ENCODE measurements at places on chromosomes 2 and 18.

- no peak for DNase-seq
These were observed 9.0 kb upstream of the CREG2 start for GRCh38 chr2:101396316-101396717.

DNA sequence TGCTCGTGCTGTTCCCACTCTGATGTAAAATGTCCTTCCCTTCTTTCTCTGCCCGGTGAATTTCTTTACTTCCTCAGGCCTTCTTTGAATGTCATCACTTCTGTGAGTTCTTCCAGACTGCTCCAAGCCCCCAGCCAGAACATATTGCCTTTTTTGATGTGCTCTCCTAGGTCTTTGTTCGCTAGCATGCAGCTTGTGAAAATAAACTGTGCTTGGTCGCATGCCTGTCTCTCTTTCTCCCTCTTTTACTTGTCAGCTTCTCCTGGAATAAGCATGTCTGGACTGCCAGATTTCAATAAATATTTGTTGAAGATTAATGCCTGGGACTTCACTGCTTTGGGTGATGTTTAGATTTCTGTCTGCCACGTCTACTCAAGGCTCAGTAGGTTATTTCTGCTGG is 82.7 kb upstream of the ARHGAP28 start:
- DNase-seq = no peak

GRCh38 chr2:127025359-127026166 is 81.4 kb downstream of the BIN1 start:
- peak; percentile 67 for DNase-seq

- no peak for DNase-seq
These were observed 15.0 kb downstream of the TCF7L1 start for GRCh38 chr2:85148190-85148589.

DNA sequence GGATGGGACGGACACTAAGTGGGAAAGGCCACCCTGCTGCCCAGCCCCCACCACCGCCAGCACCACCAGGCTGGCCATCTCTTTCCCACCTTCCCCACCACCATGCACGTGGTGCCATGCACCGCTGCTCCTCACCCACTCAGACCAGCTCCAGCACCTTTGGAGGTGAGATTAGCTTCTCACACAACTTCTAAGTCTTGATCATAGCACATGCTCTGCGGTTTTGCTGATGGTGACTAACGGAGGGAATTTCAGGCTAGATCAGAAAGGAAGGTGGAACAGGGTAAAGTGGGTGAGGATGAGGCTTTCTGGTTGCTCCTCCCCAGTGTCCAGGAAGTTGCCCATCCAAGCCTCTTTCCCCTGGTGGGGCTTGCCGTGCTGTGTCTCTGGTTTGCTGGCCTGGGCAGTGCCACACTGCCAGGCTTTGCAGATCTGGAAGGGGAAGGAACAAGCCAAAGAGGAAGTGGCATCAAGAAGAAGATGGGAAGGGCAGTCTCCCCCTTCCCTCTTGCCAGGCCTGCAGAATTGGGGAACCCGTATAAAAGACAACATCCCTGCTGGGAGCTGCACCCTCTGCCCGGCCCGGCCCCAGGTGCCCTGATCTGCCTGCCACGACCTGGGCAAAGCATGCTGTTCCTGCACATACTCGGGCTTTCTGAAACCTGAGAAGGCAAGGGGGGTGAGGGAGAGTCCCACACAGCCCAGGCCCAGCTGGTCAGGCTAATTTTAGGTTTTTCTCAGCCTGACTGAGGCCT is 44.3 kb upstream of the CAB39 start:
- no peak for DNase-seq

DNA sequence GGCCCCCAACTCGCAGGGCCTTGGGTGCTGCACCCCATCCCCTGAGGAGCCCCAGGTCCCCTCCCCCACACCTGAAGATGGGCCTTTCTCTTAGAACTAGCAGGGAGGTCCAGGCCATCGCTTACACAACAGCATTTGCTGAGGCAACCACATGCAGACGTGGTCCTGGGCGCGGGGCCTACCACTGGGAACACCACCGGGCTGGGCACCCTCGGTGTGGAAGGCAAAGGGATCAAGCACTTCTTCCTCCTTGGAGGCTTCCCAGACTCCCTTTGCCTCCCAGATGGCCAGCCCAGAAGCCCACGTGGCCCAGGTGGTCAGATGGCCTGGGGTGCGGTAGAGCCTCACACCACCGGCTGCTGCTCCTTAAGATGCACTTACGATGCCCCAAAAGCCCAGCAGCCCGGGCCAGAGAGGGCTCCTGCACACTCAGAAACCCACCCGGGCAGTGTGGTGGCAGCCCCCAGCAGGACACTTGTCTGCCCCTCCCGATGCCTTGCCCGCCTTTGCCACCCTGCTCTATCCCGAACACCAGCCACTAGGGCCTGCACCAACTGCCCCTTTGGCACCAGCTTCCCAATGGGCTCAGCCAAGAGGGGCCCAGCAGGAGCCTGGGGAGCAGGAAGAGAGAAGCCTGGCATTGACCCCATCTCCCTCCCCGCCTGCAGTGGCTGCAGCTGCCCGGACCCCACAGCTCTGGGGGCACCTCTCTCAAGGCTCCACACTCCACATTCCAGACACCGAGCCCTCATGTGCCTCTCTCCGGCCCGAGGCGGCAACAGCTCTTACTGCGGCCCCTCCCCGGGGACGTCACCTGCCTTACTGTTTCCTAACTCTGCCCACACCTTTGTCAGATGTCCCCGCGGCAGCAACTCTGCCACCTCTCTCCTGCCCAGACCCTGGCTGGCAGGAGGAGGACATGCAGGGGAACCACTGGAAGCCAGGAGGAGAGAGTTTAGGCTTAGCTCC is 13.9 kb upstream of the MLPH start:
- no peak for DNase-seq

- DNase-seq = peak; percentile 6
These were observed 583 bp downstream of the NEMP2 start for GRCh38 chr2:190533968-190534309.

- no peak for DNase-seq
These were observed 545.8 kb downstream of the CNTNAP5 start for GRCh38 chr2:124570872-124571271.

DNA sequence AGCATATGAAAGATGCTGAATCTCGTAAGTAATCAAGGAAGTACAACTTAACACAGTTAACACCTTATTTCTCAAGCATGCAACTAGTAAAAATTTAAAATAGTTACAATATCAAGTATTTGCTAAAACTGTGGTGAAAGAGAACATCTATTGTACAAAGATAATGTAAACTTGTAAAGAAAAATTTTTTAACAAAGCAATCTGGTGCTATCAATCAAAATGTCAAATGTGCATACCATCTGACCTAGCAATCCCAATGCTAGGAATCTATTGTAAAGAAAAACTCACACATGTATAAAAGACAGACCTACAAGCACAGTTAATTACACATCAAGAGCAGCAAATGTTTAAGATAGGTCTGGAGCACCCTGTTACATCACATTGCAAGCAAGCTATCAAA is 90.1 kb downstream of the SLC66A3 start:
- no peak for DNase-seq

GRCh38 chr2:144334551-144334950 is 185.4 kb downstream of the ZEB2 start:
- no peak for DNase-seq

GRCh38 chr2:80126596-80127189 is 177.9 kb downstream of the LRRTM1 start:
- no peak for DNase-seq

DNA sequence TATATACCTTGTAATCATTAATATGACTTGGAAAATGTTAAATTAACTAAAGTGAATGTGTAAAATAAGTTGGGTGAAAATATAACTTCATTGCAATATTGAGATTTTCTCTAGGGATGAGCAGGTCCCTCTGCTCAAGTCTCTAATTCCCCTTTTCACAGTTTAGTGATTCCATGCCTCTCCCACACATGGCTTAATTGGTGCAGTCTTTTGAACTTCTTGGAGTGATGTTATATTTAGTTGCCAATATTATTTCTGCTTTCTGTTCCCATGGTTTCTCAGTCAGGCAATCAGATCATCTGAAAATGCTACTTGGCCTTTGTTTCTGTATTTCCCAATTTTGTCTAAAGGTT is 233.7 kb upstream of the SPOPL start:
- DNase-seq = no peak

DNA sequence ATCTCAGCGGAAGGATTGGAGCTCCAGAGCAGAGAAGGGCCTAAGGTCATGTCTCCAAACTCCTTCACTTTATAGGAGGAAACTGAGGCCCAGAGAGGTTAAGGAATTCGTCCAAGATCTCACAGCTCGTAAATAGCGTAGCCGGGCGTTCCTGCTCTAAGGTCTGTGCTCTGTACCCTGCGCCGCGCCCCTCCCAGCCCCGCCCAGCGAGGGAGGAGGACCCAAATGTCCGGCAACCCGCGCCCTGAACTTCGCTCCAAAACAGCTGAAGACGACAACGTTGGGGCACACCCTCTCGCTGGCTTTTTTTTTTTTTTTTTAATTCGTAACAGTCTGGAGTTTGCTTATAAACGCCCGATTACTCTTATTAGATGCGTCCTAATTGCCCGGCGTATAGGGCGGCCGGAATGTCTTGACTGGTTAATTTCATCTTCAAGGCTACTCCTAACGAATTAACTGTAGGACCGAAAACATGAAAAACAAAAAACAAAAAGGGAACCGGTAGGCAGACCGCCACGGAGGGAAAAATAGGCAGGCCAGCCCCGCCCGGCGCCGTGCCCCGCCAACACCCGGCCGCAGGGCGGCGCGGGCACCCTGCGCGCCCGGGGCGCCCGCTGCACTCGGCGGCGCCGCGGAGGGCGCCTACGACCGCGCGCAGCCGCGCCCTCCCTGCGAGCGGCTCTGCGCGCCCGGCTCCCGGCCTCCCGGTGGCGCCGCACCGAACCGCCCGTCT is 928 bp upstream of the FOSL2 start:
- no peak for DNase-seq

- no peak for DNase-seq
These were observed 112.2 kb downstream of the OSBPL6 start for GRCh38 chr2:178306352-178307073.

- DNase-seq = no peak
These were observed 144.3 kb upstream of the MAP3K20 start for GRCh38 chr2:172931256-172931894.

GRCh38 chr18:73869182-73869581 is 278.5 kb downstream of the FBXO15 start:
- DNase-seq = no peak

DNA sequence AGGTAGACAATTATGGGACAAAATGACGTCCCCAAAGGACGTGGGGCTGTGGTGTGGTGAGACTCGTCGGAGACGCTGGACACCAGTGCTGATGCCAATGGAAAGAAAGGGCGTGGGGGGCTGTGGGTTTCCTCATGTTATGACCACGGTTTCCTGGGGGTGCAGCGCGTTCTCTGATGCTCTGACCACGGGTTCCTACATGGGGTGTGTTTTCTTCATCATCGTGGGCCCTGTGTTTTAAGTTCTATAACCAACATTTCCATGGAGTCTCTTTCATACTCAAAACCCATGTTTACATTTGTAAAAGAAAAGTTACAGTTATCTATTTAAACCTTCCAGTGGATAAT is 141.6 kb downstream of the RTP5 start:
- DNase-seq = no peak

- no peak for DNase-seq
These were observed 6.0 kb downstream of the ITM2C start for GRCh38 chr2:230870544-230871360.

Measured in activated naive CD4-positive, alpha-beta T cell (primary cell).